ENCODE measurements at places on chromosomes 11 and 22.

DNA sequence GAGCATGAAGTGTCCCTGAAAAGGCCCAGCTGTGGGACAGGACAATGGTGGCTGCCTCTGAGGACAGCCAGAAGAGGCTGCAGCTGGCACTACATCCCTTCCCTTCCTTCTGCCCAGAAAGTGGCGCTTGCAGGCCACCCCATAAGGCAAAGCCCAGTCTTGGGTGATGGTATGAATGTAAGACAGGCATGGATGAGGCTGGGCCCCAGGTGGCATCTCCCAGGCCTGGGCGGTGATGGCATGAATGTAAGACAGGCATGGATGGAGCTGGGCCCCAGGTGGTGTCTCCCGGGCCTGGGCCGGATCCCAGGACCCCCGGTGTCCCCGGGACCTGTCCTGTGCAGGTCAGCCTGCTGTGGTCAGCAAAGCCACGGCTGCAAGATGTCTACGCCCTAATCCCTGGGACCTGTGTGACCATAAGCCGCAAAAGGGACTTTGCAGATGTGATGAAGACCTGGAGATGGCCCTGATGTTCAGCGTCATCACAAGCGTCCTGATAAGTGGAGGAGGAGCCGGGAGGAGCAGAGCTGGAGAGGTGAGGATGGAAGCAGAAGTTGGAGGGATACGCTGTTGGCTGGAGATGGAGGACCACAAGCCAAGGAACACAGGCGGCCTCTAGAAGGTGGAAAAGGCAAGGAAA, 181.1 kb downstream of the CTTN start:
- DNase-seq = no peak

GRCh38 chr22:37492428-37493344, 6.5 kb upstream of the MFNG start:
- peak; percentile 29 for DNase-seq

GRCh38 chr11:8019314-8020243, 32.4 kb downstream of the EIF3F start:
- peak; percentile 19 for DNase-seq

- no peak for DNase-seq
Measured at GRCh38 chr22:20182365-20182764, 31.5 kb upstream of the CCDC188 start.

DNA sequence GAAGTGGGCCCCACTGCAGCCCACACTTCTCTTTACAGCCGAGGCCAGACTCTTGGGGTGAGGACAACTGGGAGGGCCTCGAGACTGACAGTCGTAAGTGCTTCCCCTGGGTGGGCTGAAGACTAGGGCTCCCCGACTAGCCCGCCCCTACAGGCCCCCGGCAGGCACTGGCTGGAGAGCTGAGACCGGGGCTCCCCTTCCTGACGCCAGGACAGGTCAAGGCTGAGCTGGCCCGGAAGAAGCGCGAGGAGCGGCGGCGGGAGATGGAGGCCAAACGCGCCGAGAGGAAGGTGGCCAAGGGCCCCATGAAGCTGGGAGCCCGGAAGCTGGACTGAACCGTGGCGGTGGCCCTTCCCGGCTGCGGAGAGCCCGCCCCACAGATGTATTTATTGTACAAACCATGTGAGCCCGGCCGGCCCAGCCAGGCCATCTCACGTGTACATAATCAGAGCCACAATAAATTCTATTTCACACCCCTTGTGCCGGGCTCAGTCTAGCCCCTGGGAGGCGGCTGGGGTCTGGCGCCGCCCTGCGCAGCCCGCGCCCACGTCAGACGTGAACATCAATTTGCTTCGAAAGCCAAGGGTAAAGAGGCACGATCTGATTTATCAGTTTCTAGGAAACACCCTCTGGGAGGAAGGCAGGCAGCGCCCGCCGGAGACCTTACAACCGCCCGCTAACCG, 13.5 kb downstream of the SCYL1 start:
- no peak for DNase-seq
